ENCODE measurements at places on chromosomes 16 and 17.
A peak's percentile ranks its signal among the peaks of the same experiment; 100 is the strongest.

DNA sequence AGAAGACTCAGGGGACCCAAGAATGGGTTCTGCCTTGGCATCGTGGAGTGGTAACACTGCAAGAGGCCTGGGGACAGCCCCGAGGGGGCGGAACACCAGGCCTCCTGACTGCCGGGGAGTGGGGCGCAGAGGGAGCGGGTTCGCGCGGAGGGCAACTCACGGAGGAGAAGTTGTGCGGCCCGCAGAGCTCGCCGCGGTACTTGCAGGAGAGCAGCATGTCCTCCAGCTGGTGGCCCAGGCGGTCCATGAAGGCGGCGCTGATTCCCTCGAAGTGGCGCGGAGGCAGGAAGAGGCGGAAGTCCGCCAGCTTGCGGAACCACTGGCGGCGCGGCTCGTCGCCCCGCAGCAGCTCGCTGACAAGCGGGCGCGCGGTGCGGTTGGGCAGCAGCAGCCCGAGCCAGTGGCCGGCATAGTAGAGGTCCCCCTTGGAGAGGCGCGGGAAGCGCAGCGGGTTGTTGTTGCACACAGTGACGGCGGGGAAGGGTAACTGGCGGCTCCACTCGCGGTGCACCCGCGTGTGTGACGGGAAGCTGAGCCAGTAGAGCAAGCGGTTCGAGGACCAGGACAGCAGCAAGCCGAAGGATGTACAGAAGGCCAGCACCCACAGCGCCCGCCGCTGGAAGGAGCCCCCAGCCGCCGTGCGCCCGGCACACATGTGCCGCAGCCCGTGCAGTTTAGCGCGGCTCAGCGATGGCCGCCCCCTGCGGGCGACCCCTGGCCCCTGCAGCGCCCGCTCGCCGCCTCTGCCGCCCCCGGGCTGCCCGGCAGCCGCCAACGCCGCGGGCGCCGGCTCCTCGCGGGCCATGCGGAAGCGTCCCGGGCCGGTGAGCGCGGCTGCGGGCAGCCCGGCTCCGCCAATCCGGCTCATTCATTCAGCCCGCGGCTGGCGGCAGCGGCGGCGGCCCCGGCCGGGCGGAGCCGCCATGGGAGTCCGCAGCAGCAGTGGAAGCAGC, 1.6 kb downstream of the ASIC2 start:
- DNase-seq: no peak

GRCh38 chr17:27082775-27083154, 211.1 kb upstream of the WSB1 start:
- no peak for DNase-seq

DNA sequence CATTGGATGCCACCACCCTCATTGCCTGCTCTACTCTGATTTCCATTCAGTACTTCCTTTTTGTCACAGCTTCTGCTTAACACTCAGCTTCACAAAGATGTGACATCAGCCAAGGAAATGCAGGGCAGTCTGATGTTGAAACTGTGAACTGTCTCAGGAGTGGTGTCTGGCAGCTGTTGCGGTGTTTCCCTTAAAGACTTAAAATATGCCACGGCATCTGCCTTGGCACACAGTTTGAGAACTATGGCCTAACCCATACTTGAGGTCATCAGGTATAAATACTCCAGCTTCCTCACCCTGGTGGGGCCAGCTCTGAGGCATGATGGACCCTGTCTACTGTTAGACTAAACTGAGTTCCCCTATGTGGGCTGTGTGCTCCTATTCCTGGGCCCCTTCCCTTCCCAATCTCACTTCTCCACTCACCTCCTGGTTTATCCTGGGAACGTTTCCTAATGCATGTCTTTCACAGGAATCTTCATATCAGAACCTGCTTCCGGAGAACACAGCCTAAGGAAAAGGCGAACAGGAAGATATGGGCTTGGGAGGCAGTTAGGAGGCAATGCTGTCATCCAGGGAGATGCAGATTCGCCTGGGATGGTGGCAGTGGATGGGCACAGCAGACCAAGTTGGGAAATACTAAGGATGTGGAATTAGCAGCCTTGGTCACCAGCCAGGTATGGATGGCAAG, 96.5 kb downstream of the WSCD1 start:
- no peak for DNase-seq

- DNase-seq: peak; percentile 25
These were observed 82.3 kb downstream of the CCDC182 start for GRCh38 chr17:57662644-57663308.
